ENCODE measurements at places on chromosomes 7 and 10.

GRCh38 chr7:69162326-69162725 lies 435.9 kb upstream of the AUTS2 start:
- no peak for DNase-seq

DNA sequence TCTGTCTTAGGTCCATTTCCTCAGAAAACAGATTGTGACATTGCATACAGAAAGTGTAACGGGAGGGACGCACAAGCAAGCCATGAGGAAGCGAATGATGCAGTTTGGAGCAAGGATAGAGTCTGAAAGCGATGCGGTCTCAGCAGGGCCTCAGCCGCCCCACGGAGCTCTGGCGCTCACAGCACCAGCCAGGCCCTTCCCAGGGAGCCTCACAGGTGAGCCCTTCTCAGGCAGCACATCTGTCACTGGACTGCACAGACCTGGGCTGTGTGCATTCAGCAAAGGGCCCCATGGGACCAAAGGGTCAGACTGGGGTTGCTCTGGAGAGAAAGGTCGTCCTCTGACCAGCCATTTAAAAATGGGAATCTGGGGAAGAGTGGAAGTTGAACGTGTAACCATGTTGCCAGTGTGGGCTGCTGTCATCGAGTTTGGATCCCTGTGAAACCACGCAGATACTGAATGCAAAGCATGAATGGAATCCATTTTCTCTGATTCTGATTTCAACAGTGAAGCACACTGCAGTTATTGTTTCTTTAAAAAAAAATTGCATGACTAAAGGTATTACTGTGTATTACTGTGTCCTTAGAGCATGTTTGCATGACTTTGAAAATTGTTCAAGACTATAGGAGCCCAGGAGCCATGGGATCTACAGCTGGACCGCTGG lies 350.0 kb upstream of the AKR1E2 start:
- DNase-seq = no peak

DNA sequence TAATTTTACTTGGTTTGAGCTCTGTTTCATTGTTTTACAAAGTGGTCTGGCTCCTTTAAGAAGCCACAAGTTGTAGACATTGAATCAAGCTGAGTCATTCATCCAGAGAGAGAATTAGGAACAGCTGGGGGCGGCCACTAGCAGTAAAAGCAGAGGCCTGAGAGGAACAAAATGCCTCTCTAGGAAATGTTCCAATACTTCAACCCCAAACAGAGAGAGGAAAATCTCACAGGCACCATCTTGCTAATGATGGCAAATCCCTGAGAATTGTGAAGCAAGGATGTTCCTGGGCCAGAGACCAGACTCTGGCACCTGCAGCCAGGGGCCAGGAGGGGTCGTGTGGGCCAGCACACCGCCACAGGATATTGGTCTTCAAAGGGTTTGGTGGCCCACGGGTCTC lies 26.5 kb upstream of the TRIL start:
- peak; percentile 32 for DNase-seq

GRCh38 chr10:60293581-60294175 lies 96.0 kb downstream of the ANK3 start:
- no peak for DNase-seq

- DNase-seq = no peak
These were observed 5.0 kb upstream of the RBM17 start for GRCh38 chr10:6083523-6084475.

GRCh38 chr7:97409346-97409745 lies 291.8 kb downstream of the SDHAF3 start:
- DNase-seq = no peak

DNA sequence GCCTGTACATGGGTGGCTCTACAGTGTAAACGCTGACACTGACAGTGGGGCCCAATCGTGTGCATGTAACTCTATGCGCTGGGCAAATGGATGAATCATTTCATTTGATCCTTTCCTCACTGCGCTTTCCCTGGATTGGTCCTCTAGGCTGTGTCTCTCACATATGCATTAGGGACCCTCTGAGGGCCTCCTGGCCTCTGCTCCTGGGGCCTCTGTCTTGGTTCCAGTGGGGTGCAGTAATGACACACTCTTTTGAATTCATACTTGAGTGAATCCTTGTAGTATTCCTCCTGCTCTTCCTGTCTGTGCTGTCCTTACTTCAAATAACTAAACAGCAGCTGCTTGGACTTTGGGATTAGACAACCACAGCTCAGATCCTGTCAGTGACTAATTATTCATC lies 176.5 kb upstream of the ADO start:
- DNase-seq = no peak

DNA sequence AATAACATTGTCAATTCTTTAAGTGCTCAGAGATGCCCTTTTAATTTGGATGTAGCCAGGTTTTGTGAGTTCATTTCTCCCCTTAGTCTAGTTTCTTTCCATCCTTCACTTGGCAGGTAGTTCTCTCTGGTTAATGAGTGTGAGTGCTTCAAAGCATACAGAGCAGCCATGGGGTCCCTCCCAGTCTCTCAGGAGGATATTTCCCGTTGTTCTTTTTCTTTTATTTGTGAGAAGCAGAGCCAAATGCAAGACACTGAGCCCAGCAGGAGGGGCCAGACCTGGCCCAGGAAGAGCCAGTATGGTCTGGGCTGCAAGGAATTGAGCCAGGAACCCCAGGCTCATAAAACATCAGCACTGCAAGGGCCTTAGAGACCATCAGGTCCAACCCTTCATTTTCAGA lies 52.4 kb downstream of the PLCE1 start:
- DNase-seq = no peak
